ENCODE measurements at places on chromosomes 11 and 22.

DNA sequence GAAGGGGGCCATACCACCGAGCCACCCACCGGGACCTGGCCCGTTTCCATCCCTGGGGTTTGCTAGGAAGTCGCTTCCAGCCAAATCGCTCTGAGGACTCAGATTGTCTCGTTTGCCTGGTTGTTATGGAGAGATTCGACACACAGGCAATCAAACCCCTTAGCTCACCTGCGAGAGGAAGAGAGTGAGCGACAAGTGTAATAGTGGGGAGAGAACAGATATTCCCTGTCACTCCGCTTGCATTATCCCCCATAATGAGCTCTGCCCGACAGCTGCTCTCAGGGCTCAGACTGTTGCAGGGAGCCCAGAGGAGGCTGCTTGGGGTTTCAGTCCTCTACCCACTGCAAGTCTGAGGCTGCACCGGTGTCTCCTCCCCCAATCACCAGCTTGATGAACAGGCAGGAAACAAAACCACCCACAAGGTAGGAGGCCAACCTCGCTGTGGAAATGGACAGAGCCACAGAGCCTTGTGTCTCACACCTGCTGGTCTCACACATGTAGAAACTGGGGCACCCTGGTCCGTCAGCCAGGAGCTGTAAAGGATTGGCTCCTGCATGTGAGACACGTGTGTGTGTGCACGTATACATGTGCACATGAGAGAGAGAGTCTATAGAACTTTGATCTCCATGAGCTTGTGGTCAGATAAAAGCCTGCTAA is 351.1 kb downstream of the BUD13 start:
- no peak for DNase-seq

GRCh38 chr11:121931748-121932352 is 184.2 kb downstream of the BLID start:
- DNase-seq: no peak

DNA sequence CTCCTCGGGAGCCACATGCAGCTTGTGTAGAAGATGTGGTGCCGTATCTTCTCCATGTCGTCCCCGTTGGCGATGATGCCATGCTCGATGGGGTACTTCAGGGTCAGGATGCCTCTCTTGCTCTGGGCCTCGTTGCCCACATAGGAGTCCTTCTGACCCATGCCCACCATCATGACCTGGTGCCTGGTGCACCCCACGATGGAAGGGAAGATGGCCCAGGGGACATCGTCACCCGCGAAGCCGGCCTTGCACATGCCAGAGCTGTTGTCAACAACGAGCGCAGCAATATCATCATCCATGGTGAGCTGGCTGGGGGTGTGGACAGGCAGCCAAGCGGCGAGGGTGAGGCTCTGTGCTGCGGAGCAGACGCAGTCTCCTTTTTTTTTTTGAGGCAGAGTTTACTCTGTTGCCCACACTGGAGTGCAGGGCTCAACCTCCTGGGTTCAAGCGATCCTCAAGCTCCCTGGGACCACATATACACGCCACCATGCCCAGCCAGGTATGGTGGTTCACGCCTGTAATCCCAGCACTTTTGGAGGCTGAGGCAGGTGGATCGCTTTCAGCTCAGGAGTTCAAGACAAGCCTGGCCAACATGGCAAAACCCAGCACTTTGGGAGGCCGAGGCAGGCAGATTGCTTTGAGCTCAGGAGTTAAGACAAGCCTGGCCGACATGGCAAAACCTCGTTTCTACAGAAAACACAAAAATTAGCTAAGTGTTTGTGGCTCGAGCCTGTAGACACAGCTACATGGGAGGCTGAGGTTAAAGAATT is 17.3 kb upstream of the EP300 start:
- no peak for DNase-seq

DNA sequence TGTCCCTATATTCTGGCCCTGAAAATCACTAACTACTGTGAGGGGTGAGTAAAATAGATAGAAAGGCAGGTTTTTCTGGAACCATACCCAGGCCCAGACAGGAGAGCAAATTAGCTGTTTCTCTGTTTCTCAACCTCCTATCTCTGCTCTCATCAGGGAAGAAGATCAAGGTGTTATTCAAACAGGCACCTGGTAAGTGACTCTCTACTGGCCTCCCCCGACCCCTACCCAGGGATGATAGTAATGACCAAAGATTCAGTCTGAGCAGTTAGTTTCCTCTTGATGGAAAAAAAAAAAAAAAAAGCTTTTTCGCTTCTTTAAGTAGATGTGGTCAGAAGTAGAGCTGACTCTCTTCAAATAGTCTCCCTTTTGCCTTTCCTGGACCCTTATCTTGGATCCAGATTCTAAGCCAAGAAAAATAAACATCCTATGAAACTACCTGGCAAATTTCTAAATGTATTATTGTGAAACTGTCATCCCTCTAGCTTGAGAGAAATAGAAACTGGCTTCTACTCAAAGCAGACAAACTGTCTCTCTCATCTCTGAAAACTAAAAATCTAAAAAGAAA is 9.9 kb downstream of the LRRC4C start:
- no peak for DNase-seq

GRCh38 chr22:25406510-25407210 is 157.8 kb upstream of the GRK3 start:
- no peak for DNase-seq

- no peak for DNase-seq
Observed at GRCh38 chr11:48154151-48154550, 62.5 kb upstream of the OR4B1 start.

GRCh38 chr11:118846181-118846935 is 37.3 kb upstream of the CXCR5 start:
- no peak for DNase-seq

DNA sequence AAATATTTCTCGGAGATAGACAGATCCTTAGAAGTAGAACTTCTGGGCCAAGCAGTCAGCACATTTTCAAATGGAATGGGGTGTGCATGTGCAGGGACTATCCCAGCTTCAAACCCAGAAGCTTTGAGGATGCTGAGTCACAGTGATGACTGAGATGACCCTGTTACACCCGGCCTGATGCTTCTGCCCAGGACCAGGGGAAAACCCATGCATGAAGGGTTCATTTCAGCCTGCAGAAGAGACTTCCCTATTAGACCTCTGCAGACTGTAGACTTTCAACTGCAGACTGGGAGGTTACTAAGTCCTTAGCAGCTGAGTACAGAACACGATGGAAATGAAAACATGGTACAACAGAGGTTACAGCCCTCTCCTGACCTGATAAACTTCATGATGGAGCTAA is 3.6 kb upstream of the OR2AT4 start:
- DNase-seq: no peak

DNA sequence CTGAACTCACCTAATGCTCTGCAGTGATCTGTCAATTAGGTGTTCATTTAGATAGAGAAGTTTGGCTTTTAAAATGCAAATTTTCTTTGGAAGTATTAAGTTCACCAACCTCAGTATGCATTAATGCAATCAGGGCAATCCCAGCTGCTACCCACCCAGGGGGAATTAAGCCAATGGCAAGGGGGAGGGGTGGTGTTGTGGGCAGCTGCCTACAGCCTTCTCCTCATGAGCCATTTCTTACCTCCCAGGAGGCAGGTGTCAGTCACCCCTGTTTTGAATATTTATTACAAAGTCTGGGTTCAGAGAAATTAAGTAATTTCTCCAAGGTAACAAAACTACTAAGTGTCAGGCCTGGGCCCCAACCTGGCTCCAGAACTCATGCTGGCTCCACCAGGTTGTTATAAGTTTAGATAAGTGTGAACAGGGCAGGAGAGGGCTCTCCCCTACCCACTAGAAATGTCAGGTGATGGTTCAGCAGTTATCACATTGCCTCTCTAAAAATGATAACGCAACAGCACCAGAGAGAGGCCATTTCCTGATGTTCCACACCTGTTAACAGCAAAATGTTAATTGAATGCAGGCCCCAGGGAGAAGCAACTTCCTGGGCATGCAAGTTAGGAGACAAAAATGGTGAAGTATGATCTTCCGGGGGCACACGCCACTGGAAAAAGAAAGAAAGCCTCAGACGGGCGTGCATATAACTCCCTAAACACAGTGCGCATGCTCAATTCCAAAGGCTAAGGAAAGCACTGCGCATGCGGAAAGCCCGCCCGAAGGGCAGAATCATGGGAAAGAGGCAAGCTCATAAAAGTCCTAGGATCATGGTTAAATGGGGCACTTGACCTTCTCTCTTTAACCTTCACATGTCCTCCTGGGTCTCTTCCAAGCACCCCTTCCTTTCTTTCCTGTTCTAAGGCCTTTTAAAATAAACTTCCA is 35.4 kb upstream of the GNAZ start:
- DNase-seq: no peak

DNA sequence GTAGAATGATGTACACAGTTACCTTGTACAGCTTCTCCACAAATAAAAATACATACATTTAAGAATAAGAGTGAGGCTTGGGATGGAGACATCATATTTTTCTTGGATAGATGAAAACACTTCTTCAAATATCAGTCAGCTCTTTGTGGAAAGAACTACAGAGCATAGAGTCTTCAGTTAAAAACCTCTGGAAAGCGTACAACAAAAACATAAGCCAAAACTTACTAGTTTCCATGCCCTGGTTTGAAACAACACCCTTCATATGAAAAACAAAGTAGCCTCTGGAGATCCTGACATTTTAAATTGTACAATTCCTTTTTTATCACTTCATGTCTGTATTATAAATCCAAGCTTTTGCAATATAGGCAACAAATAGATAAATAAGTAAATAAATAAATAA is 7.0 kb upstream of the CEP126 start:
- no peak for DNase-seq

DNA sequence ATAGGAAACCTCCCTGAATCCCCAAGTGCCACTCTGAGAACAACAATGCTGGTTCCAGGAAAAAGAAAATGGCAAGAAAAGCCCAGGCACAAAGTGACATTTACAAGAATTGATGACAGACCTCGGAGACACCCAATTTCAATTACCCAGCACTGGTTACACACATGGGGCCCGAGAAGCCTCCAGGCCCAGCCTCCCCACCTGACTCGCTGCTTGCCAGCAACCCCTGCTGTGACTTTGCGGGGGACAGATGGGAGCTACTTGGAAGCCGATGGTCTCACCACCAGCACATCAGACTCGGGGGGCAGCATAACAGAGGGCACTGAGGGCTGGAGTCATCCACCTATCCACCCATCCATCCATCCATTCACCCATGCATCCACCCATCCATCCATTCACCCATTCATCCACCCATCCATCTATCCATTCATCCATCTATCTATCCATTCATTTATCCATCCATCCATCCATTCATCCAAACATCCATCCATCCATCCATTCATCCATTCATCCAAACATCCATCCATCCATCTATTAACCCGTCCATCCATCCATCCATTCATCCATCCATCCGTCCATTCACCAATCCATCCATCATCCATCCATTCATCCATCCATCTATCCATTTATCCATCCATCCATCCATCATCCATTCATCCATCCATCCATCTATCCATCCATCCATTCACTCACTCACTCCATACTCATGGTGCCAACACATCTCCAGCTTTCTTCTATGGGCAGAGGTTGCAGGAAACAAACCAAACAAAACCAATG is 567.6 kb downstream of the BRD1 start:
- DNase-seq: no peak

GRCh38 chr11:10601837-10602236 is 33.4 kb upstream of the LYVE1 start:
- no peak for DNase-seq

DNA sequence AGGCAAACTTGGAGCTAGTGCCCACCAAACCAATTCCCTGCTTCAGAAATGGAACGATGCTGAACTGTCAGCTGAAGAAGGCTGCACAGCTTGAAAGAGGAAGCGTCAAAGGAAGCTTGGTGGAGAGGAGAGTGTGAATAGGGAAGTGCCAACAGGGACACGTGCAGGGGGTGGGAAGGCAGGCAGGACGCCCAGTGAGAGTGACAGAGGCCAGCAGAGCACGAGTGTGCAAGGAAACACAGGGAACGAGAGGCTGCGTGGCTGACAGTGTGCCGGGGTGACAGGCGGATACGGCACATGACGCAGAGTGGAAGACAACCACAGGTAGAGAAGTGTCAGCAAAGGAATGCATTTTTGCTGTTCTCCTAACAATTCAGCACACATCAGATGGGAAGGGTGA is 196.4 kb downstream of the LARGE1 start:
- DNase-seq: no peak

DNA sequence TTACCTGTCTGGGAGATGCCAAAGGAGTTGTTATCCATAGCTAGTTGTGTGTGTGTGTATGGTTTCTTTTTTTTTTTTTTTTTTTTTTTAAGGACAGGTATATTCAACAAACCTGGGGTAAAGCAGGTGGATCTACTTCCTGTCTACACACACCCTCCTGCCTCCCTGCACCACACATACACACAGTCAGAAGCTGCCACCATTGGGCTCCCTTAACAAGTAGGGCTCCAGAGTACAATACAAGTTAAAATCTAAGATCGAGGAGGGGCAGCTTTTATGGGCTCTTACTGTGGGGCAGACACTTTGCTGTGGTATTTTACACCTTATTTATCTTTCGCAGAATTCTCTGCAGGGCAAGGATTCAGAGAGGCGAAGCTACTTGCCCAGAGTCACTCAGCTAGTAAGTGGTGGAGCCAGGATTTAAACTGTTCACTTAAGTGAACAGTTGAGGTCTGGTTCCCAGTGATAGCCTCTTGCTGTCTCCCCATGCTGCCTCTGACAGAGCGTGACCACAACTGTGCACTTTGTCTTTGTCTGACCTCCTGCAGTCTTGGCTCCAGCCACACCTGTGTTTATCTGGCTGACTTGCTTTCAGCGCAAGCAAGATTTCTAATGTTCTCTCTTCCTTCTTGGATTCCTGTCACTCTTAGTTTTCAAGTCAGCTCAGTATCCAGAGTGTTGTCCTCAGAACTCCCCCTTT is 135.0 kb downstream of the CSNK2A3 start:
- no peak for DNase-seq

DNA sequence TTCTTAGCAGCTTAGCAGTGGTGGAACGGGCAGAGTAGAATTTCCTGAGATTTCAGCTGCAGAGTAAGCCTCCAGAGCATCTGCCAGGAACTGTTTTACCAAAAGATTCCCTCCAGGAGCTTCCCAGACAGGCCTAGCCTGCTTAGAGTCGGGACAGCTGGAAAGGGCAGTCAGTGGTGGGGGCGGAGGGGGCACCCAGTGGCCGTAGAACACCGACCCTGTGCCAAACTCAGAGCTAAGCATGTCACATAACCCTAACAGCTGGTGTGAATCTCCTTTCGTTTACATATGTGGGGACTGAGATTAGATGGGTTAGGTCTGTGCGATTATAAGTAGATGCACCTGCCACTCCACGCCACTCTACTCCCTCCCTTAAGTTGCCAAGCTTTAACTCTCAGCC is 80.0 kb upstream of the CRTAM start:
- DNase-seq: no peak

DNA sequence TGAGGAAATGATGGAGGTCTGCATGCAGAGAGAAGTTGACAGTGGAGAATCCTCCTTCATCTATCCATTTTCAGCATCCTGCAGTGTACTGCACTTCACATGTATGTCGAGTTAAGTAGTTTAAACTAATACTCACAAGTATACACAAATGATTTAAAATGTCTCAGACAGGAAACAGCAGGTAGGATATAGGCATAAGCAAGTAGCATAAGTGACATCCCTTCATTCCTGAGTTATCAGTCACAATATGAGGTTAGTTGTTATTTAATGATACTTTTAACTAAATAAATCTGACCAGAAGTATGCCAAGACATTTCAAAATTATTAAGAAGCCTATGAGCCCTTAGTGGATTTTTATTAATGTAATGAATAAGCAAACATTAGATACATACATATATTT is 37.4 kb downstream of the MTMR2 start:
- no peak for DNase-seq

- no peak for DNase-seq
Observed at GRCh38 chr11:77121096-77121640, 6.9 kb upstream of the MYO7A start.

- no peak for DNase-seq
Observed at GRCh38 chr11:131530407-131530806, 160.0 kb downstream of the NTM start.

- no peak for DNase-seq
Observed at GRCh38 chr11:57800444-57801182, 39.0 kb downstream of the CTNND1 start.

All from stimulated activated CD8-positive, alpha-beta memory T cell treated with anti-CD3 and anti-CD28 coated beads, Interleukin-2, amount 100 ng/mL, for 1 hour (primary cell).